WTC11 (cell line): ENCODE measurements at places on chromosomes 7 and 10.

- DNase-seq, result no peak
- H3K4me1 ChIP-seq, result no peaks in the 10 kb centered on the region; the same call in 1 of the 2 replicates
- no peak overlapping the region; the same call in 1 of the 2 replicates for H3K27ac ChIP-seq
- H3K4me3 ChIP-seq, result no peak overlapping the region
- H3K27me3 ChIP-seq, result no peaks in the 10 kb centered on the region
Observed at GRCh38 chr7:468681-469562, 50.7 kb downstream of the PDGFA start.

- no peaks in the 10 kb centered on the region for H3K27me3 ChIP-seq
- peaks cover 7% of the 10 kb centered on the region; the same call in 1 of the 2 replicates for H3K36me3 ChIP-seq
- no peaks in the 10 kb centered on the region for H3K4me1 ChIP-seq
- H3K4me3 ChIP-seq, result no peak overlapping the region
- H3K27ac ChIP-seq, result no peak overlapping the region
Observed at GRCh38 chr7:135321556-135321955, 87.9 kb downstream of the STRA8 start.

DNA sequence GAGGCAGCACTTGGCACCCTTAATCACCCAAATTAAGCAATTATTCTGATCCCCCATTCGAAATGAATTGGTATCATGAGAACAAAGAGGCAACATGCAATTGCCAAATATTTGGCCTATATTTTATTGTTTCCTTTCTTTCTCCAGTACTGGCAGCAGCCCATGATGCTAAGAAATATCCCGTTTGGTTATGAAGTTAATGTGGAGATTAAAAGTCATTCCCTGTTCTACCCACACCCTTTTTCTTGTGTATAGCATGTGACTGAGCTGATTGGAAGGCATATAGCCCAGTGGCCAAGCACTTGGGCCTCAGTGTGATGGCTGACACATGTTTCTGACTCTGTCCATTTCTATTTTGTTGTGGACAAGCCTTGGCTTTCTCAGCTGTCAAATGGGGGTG lies 692.3 kb upstream of the GALNT17 start:
- no peak for DNase-seq
- no peaks in the 10 kb centered on the region for H3K4me1 ChIP-seq
- H3K4me3 ChIP-seq, result no peak overlapping the region

DNA sequence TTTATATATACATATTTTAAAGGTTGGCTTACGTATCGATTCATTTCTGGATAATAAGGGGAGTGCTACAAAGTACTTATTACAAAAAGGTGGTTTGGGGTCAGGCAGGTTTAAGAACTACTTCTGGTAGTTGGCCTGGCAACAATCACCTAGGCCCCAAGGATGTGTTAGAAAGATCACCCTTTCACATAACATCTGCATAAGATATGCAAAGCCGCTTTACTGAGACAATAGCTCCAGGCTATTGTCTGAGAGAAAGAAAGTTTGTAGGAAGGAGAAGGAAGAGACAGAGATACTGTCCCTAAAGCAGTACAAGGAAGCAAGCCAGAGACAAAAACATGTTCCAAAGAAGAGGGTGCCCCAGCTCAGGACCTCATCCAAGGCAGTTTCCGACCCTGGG lies 6.2 kb downstream of the PAXIP1 start:
- H3K36me3 ChIP-seq, result peaks cover 47% of the 10 kb centered on the region
- peak overlapping the region; percentile 34; the same call in 1 of the 2 replicates for H3K4me3 ChIP-seq

DNA sequence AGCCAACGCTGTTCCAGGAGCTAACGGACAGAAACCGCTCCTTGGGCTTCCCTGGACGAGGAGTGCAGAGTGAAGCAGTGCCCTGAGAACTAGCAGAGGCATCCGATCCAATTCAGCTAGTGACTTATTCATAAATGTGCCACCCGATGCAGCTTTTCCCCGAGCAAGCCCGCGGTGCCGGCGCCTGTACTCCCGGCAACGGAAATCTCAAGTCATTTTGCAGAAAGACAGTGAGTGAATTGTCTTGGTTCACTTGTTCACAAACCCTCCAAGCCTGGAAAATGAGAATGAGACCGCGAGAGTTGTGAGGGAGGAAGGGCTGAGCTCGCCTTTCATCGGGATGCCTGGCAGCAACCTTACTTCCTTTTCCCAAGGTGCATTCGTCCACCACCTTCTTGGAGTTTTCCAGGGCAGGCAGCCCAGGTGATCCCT lies 87.5 kb downstream of the COBL start:
- no peak for DNase-seq
- H3K4me3 ChIP-seq, result no peak overlapping the region
- peak overlapping the region; percentile 34; the same call in 1 of the 2 replicates for H3K27ac ChIP-seq
- no peaks in the 10 kb centered on the region for H3K27me3 ChIP-seq
- H3K36me3 ChIP-seq, result no peaks in the 10 kb centered on the region

GRCh38 chr10:128254476-128254875 lies 128.3 kb upstream of the MKI67 start:
- H3K27ac ChIP-seq, result no peak overlapping the region
- no peaks in the 10 kb centered on the region; the same call in 1 of the 2 replicates for H3K27me3 ChIP-seq
- no peak for DNase-seq

DNA sequence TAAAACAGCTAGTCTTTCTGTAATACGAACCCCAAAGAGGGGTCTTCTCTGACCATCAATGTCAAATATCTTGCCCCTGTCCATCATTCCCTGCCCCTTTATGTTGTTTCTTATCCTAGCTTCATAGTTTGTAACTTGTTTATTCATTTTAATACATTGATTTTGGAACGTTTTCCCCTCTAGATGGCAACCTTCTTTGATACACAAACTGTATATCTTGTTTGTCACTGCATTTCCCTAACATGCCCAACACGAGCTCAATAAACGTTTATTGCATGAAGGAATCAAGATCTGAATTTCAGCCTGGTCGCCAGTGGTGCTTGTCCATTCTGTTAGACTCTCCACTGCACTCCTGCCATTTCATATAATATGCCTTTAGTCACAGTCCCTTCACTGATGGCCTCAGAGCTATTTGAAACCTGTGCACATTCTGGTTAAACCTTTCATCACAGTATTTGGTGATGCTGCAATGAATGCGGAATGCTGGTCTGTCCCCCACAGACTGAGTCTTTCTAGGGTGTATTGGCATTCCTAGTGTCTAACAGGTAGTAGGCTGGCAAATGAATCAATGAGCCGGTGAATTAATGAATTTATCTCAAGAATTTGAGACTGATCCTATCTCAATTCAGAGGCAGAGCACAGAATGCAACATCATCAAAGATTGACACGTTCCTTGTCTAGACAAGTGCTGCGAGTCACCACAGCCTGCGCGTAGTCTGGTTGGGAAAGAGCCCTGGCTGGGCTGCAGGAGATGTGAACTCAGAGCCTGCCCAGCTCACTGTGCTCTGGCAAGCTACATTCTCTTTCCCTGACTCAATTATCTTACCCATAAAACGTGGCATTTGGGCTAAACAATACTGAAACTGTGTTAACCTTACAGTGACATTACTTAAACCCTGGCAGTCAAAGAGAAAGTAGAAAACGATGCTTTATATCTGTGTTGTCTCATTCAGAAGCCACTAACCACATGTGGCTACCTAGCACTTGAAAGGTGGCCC lies 55.2 kb upstream of the FRMD4A start:
- no peaks in the 10 kb centered on the region; the same call in 1 of the 2 replicates for H3K27me3 ChIP-seq
- no peak for DNase-seq
- no peak overlapping the region for H3K4me3 ChIP-seq
- no peak overlapping the region for H3K27ac ChIP-seq
- no peaks in the 10 kb centered on the region for H3K36me3 ChIP-seq

DNA sequence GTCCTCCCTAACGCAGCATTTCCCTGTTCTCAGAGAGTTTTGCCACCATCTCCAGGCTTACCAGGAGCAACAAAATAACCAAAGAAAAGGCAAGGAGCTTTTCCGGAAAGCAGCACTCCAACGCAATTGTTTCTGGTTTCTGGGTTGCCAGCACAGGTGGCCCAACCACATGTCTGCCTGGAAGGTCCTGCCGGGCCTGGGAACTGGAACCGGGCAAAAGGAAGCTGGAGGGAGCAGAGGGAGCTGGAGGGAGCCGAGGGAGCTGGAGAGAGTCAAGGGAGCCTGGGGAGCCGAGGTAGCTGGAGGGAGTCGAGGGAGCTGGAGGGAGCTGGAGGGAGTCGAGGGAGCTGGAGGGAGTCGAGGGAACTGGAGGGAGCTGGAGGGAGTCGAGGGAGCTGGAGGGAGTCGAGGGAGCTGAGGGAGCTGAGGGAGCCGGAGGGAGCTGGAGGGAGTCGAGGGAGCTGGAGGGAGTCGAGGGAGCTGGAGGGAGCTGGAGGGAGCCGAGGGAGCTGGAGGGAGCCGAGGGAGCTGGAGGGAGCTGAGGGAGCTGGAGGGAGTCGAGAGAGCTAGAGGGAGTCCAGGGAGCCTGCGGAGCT lies 54.6 kb downstream of the STK32C start:
- peaks cover 7% of the 10 kb centered on the region for H3K4me1 ChIP-seq
- H3K27ac ChIP-seq, result no peak overlapping the region
- H3K27me3 ChIP-seq, result no peaks in the 10 kb centered on the region

DNA sequence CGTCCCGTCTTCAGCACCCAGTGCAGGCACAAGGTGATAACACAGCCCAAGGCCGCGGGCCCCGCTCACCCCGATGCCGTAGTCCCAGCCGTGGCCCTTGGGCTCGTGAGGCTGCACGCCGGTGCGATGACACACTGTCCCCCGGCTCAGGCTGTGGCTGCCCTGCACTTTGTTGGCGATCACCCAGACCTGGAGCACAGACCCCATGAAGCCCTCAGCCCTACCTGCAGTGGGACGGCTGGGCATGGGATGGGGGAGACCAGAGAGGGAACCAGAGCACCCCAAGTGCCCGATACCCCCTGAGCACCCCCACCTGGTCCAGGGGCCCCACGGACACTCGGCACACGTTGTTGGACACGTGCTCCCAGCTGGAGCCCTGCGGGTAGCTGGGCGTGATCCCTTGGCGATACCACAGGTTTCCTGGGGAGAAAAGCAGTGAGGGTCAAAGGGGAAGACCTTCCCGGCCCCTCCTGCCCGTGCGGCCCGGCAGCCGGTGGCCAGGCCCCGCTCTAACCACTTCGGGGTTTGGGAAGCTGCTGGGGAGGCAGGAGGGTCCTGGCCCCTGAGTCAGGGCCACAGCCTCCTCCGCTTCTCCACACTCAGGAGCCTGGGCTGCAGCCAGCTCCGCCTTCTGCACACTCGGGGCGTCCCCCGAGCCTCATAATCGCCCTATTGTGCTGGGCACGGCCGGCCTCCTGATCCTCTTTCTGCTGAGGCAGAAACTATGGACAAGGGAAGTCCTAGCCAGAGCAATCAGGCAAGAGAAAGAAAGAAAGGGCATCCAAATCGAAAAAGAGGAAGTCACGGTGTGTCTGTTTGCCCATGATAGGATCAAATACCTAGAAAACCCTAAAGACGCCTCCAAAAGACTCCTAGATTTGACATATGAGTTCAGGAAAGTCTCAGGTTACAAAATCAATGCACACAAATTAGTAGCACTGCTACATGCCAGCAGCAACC lies 6.7 kb downstream of the BHLHA15 start:
- H3K27me3 ChIP-seq, result no peaks in the 10 kb centered on the region
- H3K36me3 ChIP-seq, result no peaks in the 10 kb centered on the region
- peaks cover 5% of the 10 kb centered on the region for H3K4me1 ChIP-seq
- H3K27ac ChIP-seq, result peak overlapping the region; percentile 45
- no peak overlapping the region for H3K4me3 ChIP-seq

DNA sequence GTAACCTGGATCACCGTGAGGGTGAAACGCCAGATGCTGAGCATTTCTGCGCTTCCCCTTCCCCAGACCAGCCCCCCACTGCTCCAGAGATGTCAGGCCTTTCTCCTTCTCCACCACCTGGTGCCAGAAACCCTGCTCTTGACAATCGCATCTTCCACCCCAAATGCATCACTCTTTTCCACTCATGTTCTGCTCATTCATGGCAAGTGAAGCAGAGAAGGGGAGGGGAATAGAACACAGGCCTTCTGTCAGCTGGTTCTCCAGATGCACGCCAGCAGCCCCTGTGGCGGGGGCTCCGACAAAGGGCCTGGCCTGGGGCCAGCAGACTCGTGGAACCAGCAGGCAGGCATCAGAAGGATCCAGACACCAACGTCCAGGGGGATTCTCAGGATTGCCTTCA lies 68.5 kb upstream of the SVIL start:
- H3K27me3 ChIP-seq, result no peaks in the 10 kb centered on the region
- peaks cover 32% of the 10 kb centered on the region for H3K4me1 ChIP-seq
- peak overlapping the region; percentile 13; the same call in 1 of the 2 replicates for H3K27ac ChIP-seq
- no peak for DNase-seq

GRCh38 chr7:140564643-140565042 lies 76.0 kb downstream of the DENND2A start:
- DNase-seq, result no peak
- no peak overlapping the region for H3K4me3 ChIP-seq
- H3K36me3 ChIP-seq, result peaks cover 3% of the 10 kb centered on the region; the same call in 1 of the 2 replicates
- peak overlapping the region; percentile 35; the same call in 1 of the 2 replicates for H3K27ac ChIP-seq
- no peaks in the 10 kb centered on the region for H3K27me3 ChIP-seq

- DNase-seq, result no peak
- no peaks in the 10 kb centered on the region for H3K36me3 ChIP-seq
- H3K4me1 ChIP-seq, result peaks cover 4% of the 10 kb centered on the region; the same call in 1 of the 2 replicates
- H3K4me3 ChIP-seq, result no peak overlapping the region
- H3K27me3 ChIP-seq, result no peaks in the 10 kb centered on the region; the same call in 1 of the 2 replicates
Observed at GRCh38 chr7:129073204-129073603, 18.3 kb upstream of the TNPO3 start.

GRCh38 chr7:37448011-37448635 lies 541 bp downstream of the ELMO1 start:
- H3K36me3 ChIP-seq, result no peaks in the 10 kb centered on the region
- H3K27ac ChIP-seq, result no peak overlapping the region
- H3K27me3 ChIP-seq, result peaks cover 10% of the 10 kb centered on the region
- H3K4me1 ChIP-seq, result peaks cover 44% of the 10 kb centered on the region
- H3K4me3 ChIP-seq, result peak overlapping the region; percentile 82

- no peak overlapping the region for H3K4me3 ChIP-seq
- H3K36me3 ChIP-seq, result no peaks in the 10 kb centered on the region
- no peaks in the 10 kb centered on the region for H3K4me1 ChIP-seq
- no peaks in the 10 kb centered on the region; the same call in 1 of the 2 replicates for H3K27me3 ChIP-seq
- DNase-seq, result no peak
Observed at GRCh38 chr10:79392506-79393176, 45.4 kb downstream of the PPIF start.

GRCh38 chr7:28183627-28184026 lies 3.0 kb upstream of the JAZF1 start:
- H3K4me1 ChIP-seq, result peaks cover 28% of the 10 kb centered on the region
- no peaks in the 10 kb centered on the region for H3K36me3 ChIP-seq
- no peak overlapping the region for H3K4me3 ChIP-seq
